ENCODE measurements at places on chromosomes 12 and 14.

GRCh38 chr12:131442337-131442918 lies 268.5 kb upstream of the SFSWAP start:
- DNase-seq = no peak

- DNase-seq = no peak
Observed at GRCh38 chr12:92426332-92426731, 276.5 kb upstream of the PLEKHG7 start.

- peak; percentile 93 for DNase-seq
Observed at GRCh38 chr12:113766879-113767878, 198.9 kb downstream of the RBM19 start.

- no peak for DNase-seq
Observed at GRCh38 chr12:115973066-115973465, 304.4 kb downstream of the MED13L start.

GRCh38 chr12:45613296-45613695 lies 116.2 kb upstream of the ARID2 start:
- no peak for DNase-seq

GRCh38 chr12:68190301-68190700 lies 30.8 kb upstream of the IFNG start:
- DNase-seq = no peak

GRCh38 chr12:109930028-109930800 lies 30.1 kb downstream of the TCHP start:
- DNase-seq = no peak

GRCh38 chr12:59657266-59657665 lies 61.4 kb downstream of the SLC16A7 start:
- DNase-seq = no peak

- DNase-seq = peak; percentile 10
Observed at GRCh38 chr12:32249777-32250176, 143.1 kb downstream of the BICD1 start.

GRCh38 chr12:22481547-22482104 lies 62.7 kb downstream of the C2CD5 start:
- DNase-seq = no peak

DNA sequence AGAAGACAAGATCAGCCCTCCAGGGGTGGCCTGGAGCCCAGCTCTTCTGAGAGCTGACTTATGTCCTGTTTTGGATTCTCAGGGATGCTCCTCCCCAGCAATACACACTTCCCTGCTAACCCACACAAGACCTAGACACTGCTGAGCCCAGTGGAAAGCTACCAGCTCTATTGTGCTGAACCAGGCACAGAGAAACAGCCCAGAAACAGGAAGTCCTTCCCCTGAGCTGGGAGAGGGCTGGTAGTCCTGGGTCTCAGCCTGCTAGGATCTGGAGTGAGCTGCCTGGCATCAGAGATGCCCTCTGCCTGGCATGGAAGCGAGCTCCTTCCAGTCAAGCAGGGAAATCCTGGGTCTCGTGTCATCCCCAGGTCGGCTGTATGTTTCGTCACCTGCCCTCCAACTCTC lies 1.2 kb upstream of the LAG3 start:
- DNase-seq = no peak

- no peak for DNase-seq
Observed at GRCh38 chr12:107801150-107801549, 26.6 kb downstream of the ASCL4 start.

GRCh38 chr12:62192903-62193250 lies 67.3 kb upstream of the USP15 start:
- DNase-seq = no peak

- DNase-seq = no peak
Observed at GRCh38 chr12:47868041-47868440, 36.8 kb downstream of the VDR start.

DNA sequence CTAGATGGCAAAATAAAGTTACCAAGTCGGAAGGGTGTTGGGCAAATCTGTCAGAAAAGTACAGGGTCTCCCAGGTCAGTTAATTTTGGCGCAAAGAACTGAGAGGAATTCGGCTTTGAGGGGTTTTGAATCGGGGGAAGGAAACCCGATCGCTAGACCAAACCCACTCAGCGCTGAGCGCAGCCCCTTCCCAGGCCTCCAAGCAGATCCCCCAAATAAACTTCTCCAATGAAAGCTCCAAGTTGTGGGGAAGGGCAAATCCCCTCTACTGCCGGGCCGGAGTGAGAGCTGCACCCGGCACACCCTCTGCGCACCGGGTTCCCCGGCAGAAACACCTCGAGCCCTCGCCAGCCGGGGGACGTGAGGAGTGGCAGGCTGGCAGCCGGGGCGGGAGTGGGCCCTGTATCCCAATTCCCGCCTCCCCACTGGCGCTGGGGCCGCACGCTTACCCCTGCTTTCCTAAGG lies 441 bp downstream of the E2F7 start:
- peak; percentile 36 for DNase-seq

GRCh38 chr12:131829791-131830334 lies 1.7 kb downstream of the MMP17 start:
- DNase-seq = no peak

DNA sequence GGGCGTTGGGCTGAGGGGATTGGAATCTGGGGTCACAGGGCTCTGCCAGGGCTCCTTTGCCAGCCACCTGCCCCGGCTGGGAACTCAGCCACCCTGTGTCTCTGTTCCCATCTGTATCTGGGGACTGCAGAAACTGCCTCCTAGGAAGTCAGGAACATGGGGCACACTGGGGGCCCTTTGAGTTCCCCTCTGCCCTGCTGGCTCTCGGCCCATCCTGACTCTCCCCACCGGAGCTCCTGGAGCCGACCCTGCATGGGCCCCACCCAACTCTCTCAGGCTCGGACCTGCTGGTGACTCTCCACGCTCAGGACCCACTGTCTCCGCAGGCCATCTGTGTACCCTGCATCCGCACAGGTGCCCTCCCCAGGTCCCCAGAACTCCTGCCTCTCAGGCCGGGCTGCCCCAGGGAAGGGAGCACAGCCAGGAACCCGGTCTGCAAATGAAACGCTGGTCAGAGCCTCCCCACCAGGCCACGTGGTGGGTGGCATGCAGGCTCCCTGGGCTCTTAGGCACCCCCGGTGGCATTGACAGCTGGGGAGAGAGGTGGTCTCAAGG lies 82.8 kb downstream of the KIF26A start:
- no peak for DNase-seq

- no peak for DNase-seq
Observed at GRCh38 chr14:82126006-82126405, 592.4 kb upstream of the SEL1L start.

GRCh38 chr12:123055281-123055766 lies 74.8 kb downstream of the ARL6IP4 start:
- DNase-seq = no peak

DNA sequence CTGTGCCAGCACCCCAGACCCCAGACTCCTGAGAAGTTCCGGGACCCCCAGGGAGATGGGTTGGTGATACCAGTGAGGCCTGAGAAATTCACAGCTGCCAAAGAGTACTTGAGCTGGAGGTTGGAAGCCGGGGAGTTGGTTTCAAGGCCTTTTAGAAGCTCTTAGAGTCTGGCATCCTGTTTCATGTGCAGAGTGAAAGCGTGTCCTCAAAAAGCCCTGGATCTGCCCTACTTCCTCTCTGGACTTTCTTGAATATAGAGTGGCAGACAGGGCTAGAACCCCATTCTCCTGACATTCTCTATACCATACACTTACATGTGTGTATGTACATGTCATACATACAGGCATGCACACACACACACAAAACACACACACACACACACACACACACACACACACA lies 31.3 kb upstream of the PPM1A start:
- DNase-seq = no peak

- DNase-seq = peak; percentile 95
Observed at GRCh38 chr12:1804545-1805332, 15.6 kb upstream of the LRTM2 start.

DNA sequence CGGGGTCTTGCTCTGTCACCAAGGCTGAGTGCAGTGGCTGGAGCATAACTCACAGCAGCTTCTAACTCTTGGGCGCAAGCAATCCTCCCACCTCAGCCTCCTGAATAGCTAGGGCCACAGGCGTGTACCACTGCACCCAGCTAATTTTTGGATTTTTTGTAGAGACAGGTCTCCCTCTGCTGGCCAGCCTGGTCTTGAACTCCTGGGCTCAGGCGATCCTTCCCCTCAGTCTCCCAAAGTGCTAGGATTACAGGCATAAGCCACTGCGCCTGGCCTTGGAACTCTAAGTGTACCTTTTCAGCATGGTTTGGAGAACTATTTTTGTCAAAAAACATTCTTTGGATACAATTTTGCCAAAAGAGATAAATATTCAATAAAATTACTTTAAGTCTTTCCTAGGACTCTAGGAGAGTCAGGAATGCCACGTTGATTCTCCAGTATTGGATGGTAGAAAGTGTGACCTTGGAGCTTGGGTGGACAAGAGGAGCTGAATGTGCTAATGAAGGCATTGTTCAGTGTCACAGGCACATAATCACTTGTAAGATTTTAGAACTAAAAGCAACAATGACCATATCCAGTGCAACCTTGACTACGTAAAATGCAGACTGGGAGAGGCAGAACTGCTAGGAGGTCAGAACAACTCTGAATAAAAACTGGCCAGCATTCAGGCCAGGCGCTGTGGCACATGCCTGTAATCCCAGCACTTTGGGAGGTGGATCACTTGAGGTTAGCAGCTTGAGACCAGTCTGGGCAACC lies 2.8 kb downstream of the SRSF9 start:
- no peak for DNase-seq

GRCh38 chr14:81312289-81312876 lies 87.7 kb downstream of the STON2 start:
- no peak for DNase-seq

DNA sequence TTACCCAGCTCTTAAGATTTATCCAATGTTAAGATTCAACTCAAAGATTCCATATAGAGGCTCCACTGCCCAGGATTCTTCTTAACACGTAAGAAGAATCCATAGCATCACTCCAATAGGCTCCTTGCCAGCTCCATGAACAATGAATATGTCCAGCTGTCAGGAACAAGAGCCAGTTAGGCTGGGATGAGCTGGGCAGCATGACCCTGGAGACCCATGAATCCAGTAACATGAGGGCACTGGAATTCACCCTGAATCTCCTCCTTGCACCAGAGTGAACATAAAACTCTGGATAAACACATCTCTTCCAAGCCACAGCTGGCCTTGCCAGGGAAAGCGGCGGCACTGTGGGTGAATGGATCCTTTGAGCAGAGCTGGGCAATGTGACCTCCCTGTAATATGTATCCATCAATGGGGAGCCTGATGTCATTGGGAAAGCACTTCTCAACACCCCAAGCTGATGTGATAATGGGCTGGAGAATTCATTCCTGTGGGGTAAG lies 24.4 kb upstream of the TC2N start:
- peak; percentile 45 for DNase-seq

GRCh38 chr14:29649170-29649569 lies 278.5 kb downstream of the PRKD1 start:
- no peak for DNase-seq

- DNase-seq = no peak
Observed at GRCh38 chr12:106315523-106315922, 13.0 kb downstream of the TCP11L2 start.

GRCh38 chr12:98572010-98572409 lies 21.5 kb upstream of the SLC25A3 start:
- no peak for DNase-seq

DNA sequence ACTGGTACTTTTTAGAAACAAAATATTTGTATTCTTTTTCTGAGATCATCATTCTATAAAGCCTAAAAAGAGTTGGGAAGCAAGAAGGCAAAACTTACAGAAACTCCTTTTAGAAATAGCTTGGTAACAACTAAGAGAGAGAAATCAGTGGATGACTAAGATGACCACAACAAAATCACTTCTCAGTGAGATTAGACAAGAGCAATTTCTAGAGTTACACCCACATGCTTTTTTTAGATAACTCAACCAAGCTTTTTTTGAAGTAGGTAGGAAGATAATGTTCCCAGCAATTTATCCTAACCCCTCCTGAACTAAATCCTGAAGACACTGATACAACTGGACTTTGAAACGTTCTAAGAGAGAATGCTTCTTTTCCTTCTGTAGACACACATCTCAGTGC lies 576.4 kb downstream of the SLC6A15 start:
- DNase-seq = no peak

GRCh38 chr14:51442513-51443175 lies 202.6 kb downstream of the TMX1 start:
- DNase-seq = peak; percentile 88

GRCh38 chr14:67133595-67134441 lies 55.4 kb upstream of the GARIN2 start:
- no peak for DNase-seq

DNA sequence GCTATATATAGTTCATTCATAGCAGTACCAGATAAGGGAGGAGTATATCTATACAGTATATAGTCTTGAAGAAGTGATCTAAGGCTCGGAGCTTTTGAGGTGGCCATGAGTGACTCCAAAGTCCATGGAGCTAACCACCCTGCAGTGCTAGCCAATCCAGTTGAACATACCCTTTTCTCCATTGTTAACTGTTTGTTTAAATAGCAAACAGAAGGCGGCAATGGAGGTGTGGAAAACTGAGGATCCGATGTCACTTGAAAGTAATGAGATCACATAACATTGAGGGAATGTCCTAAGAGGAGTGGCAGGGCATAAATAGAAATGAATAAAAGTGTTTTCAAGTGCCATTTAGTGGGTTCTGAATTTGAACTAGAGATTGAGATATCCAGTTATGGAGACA lies 12.4 kb upstream of the SNAPC1 start:
- no peak for DNase-seq

- no peak for DNase-seq
Observed at GRCh38 chr12:127830065-127830460, 436.9 kb upstream of the TMEM132C start.

DNA sequence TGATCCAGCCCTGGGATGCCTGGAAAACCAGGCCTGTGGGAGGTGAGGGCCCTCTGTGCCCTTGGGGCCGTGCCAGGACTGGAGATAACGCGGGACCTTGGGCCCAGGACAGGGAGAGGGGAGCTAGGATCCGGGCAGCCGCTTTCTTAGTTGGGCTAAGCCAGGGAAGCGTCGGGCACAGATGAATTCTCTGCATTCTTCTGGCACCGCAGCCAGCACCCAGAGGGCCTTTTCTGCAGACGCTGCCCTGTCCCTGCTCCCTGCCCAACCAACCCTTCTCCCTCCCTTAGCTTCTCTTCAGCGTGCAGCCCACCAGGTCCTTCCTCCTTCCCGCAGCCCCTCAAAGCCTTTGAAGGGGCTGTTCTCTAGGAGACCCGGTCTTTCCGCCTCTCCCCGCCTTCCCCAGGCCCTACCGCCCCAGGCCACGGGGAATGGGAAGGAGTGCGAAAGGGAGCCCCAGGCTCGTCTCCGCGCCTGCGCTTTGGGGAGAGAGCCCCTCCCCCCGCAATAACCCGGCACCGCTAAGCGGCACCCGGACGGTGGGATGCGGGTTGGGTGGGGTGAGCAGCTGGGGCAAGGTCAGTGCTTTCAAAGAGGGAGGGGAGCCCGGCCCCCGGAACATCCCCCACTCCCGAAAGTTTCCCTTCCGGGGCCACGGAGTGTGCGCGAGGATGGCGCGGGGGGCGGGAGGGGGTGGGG lies 663 bp downstream of the NCKAP5L start:
- peak; percentile 83 for DNase-seq
